ENCODE measurements at places on chromosomes 5 and 9. TPM values are rescaled to one million over a fixed set of nuclear protein-coding genes. Genes with fewer than 3 reads are reported as not detected.
A peak's percentile ranks its signal among the peaks of the same experiment; 100 is the strongest.

- no peak for DNase-seq
Measured at GRCh38 chr5:138369261-138369660, 16.8 kb downstream of the KDM3B start.

DNA sequence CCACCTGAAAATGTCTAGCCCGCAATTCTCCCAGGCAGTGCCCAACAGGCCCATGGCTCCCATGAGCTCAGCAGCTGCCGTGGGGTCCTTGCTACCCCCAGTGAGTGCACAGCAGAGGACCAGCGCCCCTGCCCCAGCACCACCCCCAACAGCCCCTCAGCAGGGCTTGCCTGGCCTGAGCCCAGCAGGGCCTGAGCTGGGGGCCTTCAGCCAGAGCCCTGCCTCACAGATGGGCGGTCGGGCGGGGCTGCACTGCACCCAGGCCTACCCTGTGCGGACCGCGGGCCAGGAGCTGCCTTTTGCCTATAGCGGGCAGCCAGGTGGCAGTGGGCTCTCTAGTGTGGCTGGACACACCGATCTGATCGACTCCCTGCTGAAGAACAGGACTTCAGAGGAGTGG is 19.3 kb upstream of the LTC4S start:
- no peak for DNase-seq

GRCh38 chr5:52746539-52746938 is 41.2 kb upstream of the ITGA1 start:
- no peak for DNase-seq

- DNase-seq: no peak
Measured at GRCh38 chr9:79383096-79383495, 188.7 kb upstream of the TLE4 start.

DNA sequence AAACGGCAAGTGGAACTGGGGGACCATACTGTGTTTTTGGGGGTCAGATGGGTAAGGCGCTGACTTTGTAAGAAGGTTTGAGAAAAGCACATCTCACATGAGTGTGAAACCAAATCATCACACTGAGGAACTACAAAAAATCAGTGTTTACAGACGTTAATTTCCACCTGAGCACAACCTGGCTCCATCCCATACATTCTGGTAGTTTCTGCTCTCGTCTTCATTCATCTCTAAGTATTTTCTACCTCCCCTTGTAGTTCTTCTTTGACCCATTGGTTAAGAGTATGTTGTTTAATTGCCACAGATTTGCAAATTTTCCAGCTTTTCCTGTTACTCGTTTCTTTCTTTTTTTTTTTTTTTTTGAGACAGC is 8.9 kb upstream of the DPP7 start:
- DNase-seq: no peak

DNA sequence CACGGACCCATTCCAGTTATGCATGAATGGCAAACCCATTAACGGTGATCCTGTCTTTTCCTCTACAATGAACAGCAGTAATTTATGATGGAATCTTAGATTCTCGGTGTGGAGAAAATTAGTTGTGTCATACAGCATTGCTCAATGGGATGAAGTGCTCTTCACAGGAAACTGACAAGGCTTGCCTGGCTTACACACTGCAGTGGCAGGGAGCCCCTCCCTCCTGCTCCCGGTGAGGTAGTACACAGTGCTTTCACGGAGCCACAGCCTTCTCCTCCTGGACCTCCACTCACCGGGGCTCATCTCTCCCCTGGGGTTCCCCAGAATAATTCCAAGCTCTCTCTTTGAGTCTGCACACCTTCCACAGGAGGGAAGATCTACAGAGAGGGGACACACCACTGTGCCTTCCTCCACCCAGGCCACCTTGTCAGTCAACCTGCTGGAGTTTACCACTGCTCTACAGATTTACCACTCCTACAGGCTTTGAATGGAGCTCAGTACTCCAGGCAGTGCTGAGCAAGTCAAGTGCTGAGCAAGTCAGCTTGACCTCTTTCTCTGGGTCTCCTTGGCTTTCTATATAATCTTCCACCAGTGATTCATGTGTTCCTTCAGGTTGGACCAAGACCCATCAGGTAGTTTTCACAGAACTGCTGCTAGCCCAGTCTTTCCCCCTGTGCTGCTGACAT is 59.1 kb upstream of the TBC1D2 start:
- DNase-seq: no peak

GRCh38 chr9:134972140-134972539 is 54.4 kb upstream of the FCN1 start:
- peak; percentile 35 for DNase-seq

DNA sequence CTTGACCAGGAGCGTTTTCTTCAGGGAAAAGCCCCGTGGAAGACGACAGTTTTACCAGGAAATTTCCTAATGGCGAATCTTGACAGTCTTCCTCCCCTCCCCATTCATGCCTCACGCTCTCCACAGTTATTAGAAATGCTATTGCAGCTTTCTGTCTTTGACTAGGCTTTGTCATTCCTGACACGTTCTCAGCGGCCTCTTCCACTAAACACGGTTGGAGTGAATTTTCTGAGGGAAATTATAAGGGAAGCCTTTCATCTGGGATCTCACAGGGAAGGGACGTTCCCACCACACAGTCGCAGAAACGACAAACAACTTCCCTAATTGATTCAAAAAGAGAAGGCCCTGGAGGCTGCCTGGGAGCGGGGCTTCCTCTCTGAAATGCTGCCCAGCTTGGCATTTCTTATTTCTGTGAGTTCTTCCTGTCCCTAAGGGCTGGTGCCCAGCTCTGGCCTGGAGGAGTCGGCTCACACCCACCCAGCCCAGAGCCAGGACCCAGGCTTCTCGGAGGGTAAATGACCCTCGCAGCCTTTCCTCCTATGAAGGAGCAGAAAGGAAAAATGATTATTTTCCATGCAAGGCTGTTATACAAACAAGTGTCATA is 57.1 kb upstream of the PPP1R26 start:
- DNase-seq: no peak

- DNase-seq: no peak
Measured at GRCh38 chr9:16025627-16026026, 472.8 kb downstream of the CCDC171 start.

The ANKRD33B gene
- total RNA-seq: 7.2 TPM

The FOXD4L4 gene
- not detected for total RNA-seq

The KCNV2 gene
- not detected for total RNA-seq

The SPACA9 gene
- total RNA-seq: 5.9 TPM

The TLN1 gene
- total RNA-seq: 735 TPM

All from ascending aorta (tissue), 2 donors.